ENCODE measurements at places on chromosomes 12 and 14.

DNA sequence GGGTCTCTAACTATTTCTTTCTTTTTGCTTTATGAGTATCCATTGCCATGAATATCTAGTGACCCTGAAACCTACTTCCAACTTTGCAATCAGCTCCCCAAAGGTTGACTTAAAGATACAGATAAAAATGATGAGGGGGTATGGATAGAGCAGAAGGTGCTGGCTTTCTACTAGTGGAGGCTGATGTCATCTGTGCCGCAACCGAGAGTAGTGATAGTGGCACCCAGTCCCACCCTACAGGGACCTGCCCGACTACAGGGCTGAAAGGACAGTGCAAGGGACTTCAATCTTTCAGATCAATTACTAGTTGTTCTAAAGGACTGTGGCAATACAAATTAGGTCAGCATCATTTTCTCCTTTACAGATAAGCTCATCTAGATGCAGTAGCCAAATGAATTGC is 806.0 kb downstream of the VRK1 start:
- DNase-seq: no peak

GRCh38 chr14:74567646-74568379 is 44.2 kb downstream of the LTBP2 start:
- no peak for DNase-seq

DNA sequence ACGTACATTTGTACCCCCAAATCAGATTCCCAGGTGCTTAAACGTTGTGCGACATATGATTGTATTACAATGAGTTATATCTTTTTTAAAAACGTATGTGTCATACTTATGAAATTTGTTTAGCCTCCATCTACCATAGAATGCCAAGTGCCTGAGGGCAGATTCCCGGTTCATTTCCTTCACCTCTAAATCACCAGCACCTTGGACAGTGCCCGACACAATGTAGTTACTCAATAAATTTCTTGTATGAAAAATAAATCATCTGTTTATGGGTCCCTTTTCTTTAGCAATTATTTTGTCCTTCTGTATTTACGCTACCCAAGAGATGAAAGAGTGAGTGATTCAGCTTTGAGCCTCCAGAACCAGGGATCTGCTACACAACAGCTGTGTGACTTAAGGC is 157.4 kb downstream of the TBX5 start:
- no peak for DNase-seq

- no peak for DNase-seq
These were observed 125.1 kb downstream of the GPR65 start for GRCh38 chr14:88130057-88130432.

GRCh38 chr12:14367040-14367661 is 1.7 kb downstream of the ATF7IP start:
- no peak for DNase-seq

- DNase-seq: no peak
These were observed 8.5 kb downstream of the RAB15 start for GRCh38 chr14:64963611-64964010.

DNA sequence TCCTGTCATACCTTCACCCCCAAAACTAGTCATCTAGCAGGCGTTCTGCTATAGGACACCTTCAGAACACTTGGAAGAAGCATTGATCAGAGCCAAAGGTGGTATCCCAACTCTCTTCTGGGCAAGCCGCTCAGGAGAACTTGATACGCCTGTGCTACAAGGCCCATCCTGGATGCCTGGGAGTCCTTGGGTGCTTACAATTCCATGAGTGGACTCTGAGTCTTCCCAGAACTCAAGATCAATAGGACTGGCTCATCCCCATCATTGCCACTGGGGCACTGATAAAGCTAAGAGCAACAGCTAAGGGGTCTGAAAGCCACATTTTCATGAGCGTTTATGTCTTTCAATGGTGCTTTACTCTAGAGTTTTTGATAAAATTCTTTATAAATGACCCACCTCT is 1.9 kb downstream of the SPTB start:
- no peak for DNase-seq

- no peak for DNase-seq
These were observed 323.6 kb downstream of the PCNX1 start for GRCh38 chr14:71230897-71231296.

DNA sequence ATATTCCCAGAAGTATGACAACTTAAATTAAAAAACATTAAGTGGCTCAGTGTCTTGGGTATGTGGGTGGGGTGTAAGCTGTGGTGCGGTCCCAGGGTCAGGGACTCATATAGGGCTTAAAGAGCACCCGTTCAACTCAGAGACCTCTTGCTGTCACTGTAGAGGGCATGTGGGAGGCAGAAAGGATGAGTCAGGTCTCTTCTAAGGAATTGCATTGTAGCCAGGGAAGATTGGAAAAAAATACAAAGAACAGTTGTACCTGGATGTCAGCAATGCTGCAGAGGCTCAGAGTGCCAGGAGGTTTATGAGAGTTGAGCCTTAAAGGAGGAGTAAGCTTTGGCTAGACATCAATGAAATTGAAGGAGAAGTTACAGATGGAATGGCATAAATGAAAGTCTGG is 104.1 kb downstream of the MYRFL start:
- DNase-seq: no peak

DNA sequence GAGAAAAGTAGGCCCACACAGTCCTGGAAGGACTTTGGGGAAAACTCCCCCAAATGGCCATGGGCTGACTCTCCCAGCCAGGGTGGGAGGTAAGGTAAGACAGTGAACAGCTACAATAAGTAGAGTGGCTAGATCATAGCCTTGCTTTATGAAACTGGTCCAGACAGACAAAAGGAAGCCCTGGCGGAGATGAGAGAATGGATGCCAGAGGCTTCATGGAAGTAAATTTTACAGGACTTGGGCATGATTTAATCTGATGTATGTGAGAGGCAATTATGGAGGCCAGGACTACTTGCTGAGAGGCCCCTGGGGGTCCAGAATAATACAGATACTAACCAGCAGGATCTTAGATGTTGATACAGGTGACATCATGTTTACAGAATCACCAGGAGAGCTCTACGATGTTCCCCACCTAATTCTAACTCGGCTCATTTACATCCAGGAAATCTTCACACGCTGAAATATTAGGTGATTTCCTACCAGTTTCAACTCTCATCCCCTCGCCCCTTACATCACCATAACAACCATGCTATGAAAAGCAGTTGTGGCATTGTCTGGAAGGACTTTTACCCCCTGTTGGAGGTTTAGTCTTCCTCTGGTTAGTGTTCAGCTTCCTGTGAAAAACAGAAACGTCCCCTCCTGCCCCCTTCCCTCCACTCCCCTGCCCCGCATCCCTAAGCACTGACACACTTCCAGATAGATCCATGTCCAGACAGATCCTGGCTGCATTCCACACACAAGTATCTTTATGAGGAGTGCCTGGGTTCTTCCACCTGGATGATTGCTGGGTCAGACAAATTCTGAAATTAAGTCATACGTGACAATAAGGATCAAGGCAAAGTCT is 39.5 kb upstream of the NT5DC3 start:
- DNase-seq: no peak

DNA sequence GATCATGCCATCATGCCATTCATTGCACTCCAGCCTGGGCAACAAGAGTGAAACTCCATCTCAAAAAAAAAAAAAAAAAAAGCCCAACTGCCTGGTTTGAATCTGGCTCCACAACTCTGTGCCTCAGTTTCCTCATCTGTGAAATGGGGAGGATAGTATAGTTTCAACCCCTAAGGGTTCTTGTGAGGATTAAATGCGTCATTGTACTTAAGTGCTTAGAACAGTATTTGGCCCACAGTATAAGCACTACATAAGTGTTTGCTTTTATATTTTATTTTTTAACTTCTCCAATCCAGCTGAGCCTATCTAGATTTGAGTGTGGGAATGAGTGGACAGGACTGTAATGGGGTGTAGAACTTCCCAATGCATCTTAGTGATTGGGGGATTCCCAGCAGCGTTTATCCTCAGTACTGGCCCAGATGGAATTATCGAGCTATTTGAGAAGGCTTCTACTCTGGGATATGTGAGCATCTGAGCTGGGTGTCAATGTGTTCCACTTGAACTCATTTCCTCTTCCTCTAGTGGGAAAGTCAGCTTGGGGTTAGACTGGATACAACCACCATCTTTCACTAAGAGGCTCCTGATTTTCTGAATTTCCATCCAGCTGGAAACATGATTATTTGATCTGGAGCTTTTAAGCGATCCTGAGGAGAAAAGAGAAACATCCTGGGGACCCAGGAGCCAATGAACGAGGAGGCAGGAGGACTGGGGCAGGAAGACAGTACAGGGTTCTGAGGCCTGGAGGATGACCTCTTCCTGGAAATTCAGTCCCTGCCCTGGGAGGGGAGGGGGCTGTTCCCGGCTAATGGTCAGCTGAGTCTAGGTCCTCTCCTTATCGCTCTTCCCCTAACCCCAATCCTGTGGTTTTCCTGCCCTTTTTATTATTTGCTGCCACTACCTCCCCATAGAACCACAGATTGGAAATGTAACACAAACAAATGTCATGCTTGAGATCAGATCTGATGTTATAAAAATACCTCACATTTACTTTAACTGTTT is 9.3 kb upstream of the ESPL1 start:
- DNase-seq: no peak

DNA sequence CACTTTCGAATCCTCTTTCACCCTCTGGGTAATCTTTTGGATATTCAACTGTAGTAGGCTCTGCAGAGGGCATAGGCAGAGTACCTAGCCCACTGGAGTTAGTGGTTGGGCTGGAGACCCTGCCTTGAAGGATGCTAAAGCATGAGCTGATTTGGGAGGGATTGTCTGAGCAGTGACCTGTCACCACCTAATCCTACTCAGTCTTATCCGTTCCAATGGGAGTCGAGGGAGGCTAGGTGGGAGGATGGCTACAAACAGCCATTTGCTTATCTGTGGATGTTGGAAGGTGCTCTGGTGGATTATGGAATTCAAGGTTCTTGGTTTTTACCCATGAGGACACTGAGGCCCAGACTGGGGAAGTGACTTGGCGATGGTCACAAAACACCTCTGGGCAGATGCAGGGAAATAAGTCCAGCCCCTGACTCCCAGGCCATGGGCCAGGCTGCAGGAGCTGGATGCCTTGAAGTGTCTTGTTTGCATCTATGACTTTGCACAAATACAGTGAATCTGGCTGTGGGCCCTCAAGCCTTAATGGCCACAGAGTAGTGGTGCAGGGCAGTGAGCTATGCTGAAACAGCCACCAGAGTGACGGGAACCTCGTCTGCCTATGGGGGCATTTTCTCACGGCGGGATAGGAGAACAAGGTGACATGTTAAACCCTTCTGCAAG is 3.7 kb downstream of the KMT5A start:
- DNase-seq: no peak

GRCh38 chr14:99320105-99320572 is 48.1 kb upstream of the BCL11B start:
- peak; percentile 57 for DNase-seq

GRCh38 chr12:132579744-132580143 is 30.6 kb downstream of the LRCOL1 start:
- DNase-seq: no peak

DNA sequence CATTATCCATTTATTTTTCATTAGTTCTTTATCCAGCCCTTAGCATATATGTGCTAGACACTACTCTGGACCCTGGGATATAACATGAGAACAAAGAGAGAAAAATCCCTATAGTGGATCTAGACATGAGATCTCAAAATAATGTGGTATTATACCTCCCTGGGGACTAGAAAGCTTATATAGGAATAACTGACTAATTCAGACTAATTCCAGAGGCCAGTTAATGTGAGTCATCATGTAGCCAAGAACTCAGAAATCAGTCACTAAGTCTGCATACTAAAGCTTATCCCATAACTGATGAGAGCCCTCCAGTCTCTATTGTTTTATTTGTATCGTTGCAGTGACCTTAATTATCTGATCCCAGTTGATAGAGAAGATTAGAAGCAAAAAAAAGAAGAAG is 267.1 kb upstream of the RGS6 start:
- DNase-seq: no peak

DNA sequence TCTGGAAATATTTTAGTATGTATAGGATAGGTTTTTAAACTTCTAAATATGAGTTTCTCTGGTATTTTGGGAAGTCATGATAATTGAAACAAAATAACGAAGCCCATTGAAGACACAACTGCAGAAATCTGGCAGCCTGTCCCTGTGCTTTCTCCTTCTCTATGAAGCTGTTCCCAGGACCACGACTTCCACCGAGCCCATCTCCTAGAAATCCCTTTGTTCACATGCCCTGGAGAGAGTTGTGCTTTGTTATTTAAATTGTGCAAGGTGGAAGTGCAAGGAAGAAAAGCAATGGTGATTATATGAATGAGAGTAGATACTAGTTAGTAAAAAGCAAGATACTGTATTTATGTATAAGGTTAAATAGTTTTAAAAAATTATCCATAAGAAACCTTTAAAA is 32.2 kb downstream of the STK38L start:
- no peak for DNase-seq

DNA sequence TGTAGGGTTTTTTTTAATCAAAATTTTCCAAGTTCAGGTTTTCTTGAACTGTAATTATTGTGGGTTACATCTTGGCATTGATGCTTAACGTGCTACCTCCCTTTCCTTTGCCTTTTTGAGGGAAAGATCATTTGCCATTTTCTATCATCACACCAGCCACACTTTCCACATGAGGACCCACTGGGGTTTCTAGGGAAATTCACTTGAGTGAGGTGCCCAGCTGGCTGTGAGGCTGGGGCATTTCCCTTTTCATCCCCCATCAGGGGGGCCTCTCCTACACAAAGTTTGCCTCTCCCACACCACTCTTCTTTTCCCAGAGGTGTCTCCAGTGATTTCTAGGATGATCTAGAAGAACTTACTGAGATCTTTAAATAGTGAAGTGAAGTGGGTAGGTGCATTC is 335.7 kb downstream of the BMP4 start:
- DNase-seq: no peak

DNA sequence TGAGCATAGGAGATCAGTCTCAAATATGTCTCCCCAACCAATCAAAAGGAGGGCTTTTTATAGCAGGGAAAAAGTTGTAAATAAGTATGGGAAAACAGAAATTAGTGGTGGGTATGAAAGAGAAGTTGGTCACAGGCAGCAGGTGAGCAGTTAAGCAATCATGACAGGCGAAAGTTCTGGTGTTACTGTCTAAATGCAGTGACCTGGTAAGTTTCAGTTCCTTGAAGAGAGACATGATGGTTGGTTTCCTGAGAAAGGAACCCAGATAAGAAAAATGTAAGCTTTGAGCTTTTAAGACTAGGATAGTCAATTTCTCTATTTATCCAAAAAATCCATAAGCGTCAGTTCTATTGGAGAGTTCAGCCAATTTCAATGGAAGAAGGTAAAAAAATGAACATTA is 466.2 kb upstream of the FLRT2 start:
- DNase-seq: no peak

All from stimulated activated CD8-positive, alpha-beta memory T cell treated with anti-CD3 and anti-CD28 coated beads, Interleukin-4, amount 100 ng/mL, for 1 hour (primary cell).